Kasumi-1 (cell line): ENCODE measurements at places on chromosomes 12 and 14.

DNA sequence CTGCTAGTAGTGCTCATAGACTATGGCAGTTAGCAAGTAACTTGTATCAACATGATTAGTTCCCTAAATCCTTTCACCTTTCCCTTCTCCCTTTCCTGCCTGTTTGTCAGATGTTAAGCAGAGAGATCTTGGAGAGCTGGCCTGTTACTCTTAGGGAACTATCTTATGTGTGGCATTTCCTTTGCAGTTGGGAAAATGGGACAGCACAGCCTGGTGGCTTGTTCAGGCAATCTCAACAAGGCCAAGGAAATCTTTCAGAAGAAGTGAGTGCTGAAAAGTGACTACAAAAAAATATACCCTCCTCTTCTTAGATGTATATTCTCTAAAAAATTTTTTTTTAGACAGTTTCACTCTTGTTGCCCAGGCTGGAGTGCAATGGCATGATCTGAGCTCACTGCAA lies 7.4 kb downstream of the PARP2 start:
- DNase-seq = peak; percentile 23

DNA sequence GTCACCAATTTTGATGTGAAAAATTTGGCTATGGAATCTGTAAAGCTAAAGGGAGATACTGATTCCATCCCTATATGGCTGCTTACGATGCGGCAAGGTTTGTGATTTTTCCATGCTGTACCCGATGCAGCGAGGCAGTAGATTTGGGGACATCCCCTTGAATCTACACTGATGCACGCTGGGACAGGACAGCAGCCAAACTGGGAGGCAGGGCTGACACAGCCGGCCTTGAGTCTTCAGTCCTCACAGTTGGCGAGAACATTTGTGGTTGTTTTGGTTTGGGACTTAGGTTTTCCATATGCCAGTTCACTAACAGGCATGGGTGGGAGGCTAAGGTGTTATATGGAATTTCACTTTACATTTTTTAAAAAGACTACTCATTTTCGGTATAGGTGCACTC lies 3.8 kb downstream of the GALNT16 start:
- no peak for DNase-seq

GRCh38 chr12:79776111-79776510 lies 85.3 kb upstream of the PAWR start:
- no peak for DNase-seq

DNA sequence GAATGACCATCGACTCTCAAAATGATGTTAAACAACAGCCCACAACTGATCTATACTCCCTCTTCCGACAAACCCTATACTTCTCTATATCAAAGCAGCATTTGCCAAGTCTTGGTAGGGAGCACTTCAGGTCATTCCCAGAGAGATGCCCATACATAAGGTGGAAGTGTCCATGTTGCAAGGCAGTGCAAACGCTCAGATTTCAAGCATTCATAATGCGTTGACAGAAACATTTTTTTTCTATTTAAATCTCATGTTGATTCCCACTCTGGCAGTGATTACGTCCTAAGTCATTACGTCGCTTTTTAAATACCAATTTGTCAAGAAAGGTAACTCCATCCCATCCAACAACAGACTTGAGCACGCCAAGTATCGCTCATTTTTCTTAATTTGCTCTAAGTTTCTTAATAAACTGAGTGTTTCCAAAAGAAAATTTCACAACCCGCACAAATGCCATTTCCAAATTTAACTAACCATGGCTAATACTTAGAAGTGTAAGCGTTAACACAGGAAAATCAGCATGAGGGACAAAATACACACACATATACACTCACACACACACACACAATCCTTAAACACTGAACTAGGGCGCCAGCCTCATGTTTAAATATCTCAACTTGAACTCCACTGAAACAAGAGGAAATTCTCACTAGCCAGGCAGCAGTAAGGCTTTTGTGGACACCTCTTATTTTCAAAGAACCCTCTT lies 1.1 kb downstream of the GXYLT1 start:
- DNase-seq = peak; percentile 36
